Skin of body (tissue), 3 donors: ENCODE measurements at places on chromosomes 1 and 21. TPM values are rescaled to one million over a fixed set of nuclear protein-coding genes. Genes with fewer than 3 reads are reported as not detected.

DNA sequence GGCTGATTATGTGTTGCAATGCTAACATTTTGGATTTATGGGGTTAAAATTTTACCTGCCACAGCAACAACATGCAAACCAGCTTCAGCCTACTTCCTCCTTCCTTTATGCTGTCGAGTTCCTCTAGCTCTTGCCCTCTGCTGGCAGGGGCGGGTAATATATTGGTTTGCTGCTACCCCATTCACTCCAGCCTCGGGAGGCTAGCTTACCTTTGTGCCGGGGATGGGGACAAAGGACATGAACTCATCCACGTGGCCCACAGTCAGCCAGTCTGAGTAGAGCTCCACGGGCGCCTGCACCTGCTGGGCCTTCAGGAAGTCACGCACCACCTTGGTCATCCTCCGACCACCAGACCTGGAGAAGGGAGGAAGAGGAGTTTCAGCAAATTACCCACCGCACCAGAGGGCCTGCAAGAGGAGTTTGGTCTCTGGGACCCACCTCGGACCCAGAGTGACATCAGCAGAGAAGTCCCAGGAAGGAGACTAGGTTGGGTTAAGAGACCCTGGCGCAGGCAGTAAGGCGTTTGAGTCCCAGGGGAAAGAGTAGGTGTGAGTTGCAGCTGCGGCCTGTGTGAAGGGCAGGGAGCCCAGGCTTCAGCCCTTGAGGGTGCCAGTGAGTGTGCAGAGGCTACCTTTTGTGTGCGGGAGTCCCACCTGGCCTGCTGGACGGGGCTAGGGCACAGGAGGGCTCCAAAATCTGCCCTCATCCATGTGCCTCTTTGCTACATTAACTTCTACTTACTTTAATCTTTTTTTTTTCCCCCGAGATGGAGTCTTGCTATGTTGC, 21.8 kb upstream of the SDHB start:
- no peak for DNase-seq

GRCh38 chr1:113438505-113439276, 48.4 kb downstream of the MAGI3 start:
- DNase-seq, result no peak

- DNase-seq, result no peak
Measured at GRCh38 chr1:55402142-55402541, 187.0 kb upstream of the USP24 start.

Gene HSPA13
- total RNA-seq, result 31.2 TPM

GRCh38 chr1:49183489-49183888, 406.8 kb upstream of the BEND5 start:
- DNase-seq, result no peak

DNA sequence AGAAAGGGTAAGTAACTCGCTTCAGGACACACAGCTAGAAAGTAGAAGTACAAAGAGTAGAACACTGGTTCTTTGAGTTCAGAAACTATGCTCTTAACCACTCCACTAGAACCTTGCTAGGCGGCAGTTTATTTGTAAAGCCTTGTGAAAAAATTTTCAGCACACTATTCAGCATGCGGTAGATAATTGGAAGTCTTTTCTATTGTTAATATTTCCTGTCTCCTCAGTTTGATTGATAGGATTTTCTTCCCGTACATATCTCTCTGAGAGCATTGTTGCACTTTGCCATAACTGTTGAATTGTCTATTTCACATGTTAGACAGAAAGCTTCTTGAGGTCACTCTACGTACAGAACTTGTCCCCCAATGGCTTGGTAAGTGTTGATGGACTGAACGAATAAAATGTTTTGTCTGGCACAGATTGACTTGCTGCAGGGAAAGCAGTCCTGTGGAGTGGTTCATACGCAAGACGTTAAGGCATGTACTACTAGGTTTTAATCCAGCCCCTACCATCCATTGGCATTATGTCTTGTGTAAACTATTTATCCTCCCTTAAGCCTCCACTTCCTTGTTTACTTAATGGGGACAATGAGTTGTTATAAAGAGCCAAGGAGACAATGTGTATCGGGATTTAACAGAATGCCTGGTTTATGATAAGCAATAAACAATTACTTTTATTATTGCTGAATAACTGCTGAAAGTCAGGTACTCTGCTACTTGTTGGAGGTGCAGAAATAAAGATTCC, 35.8 kb downstream of the C1orf21 start:
- DNase-seq, result no peak

Gene CSF3R
- 21.7 TPM for total RNA-seq

GRCh38 chr1:151993084-151993733, 450 bp downstream of the S100A10 start:
- no peak for DNase-seq

Gene SPRR2E
- total RNA-seq, result 16.7 TPM

Gene GPR25
- not detected for total RNA-seq

GRCh38 chr1:230744382-230744781, 2.8 kb upstream of the CAPN9 start:
- DNase-seq, result no peak

Gene CDC20
- total RNA-seq, result 11.2 TPM

- no peak for DNase-seq
Measured at GRCh38 chr1:231421546-231421970, 529 bp downstream of the EGLN1 start.

DNA sequence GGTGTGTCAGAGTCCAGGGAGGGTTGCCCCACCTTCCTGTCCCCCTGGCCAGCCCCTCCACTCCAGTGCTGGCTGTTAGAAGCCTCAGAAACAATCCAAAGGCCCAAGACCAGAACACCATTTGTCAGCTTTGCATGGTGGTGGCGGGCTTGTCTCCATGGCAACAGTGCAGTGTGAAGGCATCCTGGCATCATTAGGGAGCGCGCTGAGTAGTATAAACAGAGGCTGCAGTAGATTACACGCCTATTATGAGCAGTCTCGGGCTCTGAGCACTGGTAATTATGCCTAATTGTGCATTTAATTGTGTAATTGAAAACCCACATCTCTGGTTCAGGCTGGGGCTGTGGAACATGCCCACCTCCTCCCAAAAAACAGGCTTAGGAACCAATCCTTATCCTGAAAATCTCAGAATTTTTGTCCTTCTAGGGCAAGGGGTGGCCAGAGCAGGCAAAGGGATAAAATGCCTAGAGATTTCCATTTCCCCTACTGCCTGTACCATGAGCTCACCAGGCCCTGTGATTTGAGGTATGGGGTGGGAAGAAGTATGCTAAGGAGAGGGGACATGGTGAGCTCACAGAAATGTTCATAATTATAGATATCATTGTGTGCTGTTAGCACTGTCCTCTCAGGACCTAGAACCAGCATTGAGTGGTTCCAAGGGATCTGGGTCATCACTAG, 11.7 kb downstream of the NKAIN1 start:
- no peak for DNase-seq

Gene PTGER3
- total RNA-seq, result 18.2 TPM

Gene FMO5
- total RNA-seq, result 3.1 TPM

GRCh38 chr1:229031481-229032341, 239.2 kb upstream of the RAB4A start:
- peak; percentile 34 for DNase-seq

DNA sequence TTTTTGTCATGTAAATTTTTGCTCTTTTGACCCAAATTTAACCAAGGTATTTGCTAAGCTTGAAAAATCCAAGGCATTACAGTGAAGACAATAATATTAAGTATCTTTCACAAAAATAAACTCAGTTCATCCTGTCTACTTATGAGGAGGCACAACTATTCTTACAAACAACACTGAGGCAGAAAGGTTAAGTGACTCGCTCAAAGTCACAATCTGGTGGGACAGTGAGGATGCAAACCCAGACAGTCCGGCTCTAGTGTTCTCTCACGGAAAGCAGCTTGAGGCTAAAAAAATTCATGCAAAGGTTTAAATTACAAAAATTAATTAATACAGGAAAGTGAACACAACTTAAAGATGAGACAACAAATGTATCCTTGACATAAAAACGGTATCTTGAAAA, 125.3 kb downstream of the SIPA1L2 start:
- DNase-seq, result no peak

Gene FGR
- 9.6 TPM for total RNA-seq

GRCh38 chr1:225808136-225808535, 1.8 kb upstream of the EPHX1 start:
- DNase-seq, result no peak

- no peak for DNase-seq
Measured at GRCh38 chr21:30194701-30195299, 21.1 kb downstream of the CLDN8 start.

Gene HAPLN2
- total RNA-seq, result 0.20 TPM

Gene PRMT6
- total RNA-seq, result 11.8 TPM

Gene ETV3L
- not detected for total RNA-seq

GRCh38 chr1:68496680-68497357, at the start of gene DEPDC1:
TSS of gene DEPDC1 (minus strand) at chr1:68497082. CDS start at chr1:68496999, 83 bp downstream.
- peak; percentile 90 for DNase-seq

DNA sequence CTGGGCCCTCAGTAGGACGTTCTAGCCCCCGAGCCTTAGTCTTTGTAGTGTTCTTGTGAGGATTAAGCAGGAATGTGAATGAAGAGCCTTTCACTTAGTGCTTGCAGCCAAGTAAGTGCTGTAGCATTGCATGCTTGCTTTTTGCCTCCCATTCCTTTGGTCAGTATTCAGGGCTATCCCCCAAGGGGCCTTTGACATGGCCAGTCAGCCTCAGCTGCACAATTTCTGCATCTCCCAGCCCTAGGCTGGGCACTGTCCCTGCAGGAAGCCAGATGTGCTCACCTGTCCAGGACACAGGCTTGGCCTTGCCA, 30.5 kb downstream of the SOX13 start:
- no peak for DNase-seq

DNA sequence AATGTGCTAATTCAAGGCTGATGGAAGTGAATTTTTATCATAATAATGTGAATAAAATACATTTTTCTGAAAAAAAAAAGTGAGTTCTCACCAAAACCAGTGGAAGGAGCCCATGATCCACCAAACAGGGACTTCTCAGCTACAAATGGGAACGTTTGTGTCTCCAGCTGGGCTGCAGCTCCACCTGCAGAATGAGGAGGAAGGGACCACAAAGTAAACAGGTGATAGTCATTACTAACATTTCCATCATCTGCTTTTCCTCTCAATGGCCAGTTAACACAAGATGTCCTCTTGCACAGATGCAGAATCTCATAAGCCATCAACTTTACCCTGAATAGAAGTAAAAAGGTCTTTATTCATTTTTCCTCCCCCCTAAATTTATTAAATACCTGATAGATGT, 246.2 kb downstream of the MRPL39 start:
- DNase-seq, result no peak

- DNase-seq, result no peak
Measured at GRCh38 chr1:243513726-243514491, 258.1 kb downstream of the SDCCAG8 start.

DNA sequence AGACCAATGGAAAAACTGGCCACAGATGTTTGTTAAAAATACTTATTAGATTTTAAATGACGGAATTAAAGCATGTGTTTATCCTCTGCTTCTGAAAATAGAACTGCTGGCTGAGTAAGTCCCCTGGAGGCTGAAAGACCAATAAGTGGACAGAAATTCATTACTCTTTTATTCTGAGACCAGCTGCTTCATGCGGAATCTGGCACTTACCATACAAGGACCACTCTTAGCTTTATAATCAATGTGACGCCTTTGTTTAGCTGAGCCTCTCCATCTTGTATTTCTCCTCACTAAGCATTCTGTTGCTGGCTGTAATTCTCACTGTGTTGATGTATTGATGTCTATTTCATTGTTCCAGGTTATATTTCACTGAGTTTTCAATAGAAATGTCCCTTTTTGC, 6.3 kb upstream of the EXO1 start:
- DNase-seq, result no peak

Gene FAM72B
- total RNA-seq, result 2.6 TPM

- DNase-seq, result no peak
Measured at GRCh38 chr1:24556414-24556795, 518 bp downstream of the NCMAP start.

Gene LCE1C
- total RNA-seq, result 9.3 TPM

GRCh38 chr1:30656171-30656940, 67.0 kb downstream of the MATN1 start:
- no peak for DNase-seq

Gene SIPA1L2
- 30.8 TPM for total RNA-seq

GRCh38 chr1:31904339-31905092, 33.7 kb downstream of the PTP4A2 start:
- DNase-seq, result no peak

DNA sequence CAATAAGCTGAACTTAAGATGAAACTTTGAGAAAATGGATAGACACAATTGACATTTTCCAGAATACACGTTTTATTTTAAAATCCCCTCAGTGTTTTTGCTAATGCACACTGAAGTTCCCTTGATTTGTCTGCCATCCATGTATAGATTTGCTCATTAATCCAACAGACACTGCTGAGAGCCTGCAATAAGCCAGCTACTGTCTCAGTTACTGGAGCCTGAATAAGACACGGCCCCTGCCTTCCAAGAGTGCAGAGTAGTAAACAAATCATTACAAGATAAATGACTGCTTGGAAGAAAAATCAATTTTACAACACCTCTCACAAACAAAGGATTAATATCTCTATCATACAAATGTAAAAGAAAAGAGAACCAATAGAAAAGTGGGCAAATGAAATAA, 130.1 kb downstream of the TLR5 start:
- DNase-seq, result no peak

Gene BNIPL
- 37.0 TPM for total RNA-seq

DNA sequence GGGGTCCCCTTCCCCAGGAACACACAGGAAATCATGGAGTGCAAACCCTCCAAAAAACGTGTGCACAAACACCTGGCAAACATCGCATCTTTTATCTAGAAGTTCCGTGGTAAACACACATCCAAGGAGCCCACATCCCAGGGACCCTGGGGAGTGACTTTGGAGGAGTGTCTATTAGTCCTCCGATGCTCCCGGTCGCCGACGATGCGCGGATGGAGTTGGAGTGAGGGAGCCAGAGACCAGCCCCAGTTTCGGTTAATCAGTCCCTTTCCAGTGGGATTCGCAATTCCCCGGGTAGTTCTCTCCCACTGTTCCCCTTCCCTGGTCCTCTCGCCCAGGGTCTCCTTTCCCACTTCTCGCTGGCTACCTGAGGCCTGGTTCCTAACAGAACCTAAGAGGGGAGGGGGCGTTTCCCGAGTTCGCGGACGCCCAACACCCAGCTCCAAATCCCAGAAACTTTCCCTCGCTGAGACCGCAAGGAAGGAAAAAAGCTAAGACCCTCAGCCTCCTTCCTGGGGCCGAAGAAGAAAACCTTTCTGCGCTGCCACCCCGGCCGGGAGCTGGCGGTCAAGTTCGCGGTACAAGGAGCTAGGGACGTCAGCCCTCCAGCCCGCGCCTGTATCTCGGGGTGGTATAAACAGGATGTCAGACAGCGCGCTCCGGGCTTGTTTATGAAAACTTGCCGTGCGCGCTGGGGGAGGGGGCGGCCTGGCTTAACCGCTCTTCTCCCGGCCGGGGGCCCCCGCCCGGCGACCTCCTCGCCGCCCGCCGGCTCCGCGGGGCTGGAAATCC, 787 bp downstream of the JAK1 start:
- DNase-seq, result no peak
